ENCODE measurements at places on chromosomes 7 and 10.

GRCh38 chr7:67422601-67423000 lies 426.0 kb downstream of the TYW1 start:
- H3K36me3 ChIP-seq, result no peaks in the 10 kb centered on the region
- no peak overlapping the region for H3K27ac ChIP-seq
- H3K27me3 ChIP-seq, result no peaks in the 10 kb centered on the region
- H3K4me1 ChIP-seq, result no peaks in the 10 kb centered on the region
- no peak overlapping the region for H3K4me3 ChIP-seq
- no peak for DNase-seq

DNA sequence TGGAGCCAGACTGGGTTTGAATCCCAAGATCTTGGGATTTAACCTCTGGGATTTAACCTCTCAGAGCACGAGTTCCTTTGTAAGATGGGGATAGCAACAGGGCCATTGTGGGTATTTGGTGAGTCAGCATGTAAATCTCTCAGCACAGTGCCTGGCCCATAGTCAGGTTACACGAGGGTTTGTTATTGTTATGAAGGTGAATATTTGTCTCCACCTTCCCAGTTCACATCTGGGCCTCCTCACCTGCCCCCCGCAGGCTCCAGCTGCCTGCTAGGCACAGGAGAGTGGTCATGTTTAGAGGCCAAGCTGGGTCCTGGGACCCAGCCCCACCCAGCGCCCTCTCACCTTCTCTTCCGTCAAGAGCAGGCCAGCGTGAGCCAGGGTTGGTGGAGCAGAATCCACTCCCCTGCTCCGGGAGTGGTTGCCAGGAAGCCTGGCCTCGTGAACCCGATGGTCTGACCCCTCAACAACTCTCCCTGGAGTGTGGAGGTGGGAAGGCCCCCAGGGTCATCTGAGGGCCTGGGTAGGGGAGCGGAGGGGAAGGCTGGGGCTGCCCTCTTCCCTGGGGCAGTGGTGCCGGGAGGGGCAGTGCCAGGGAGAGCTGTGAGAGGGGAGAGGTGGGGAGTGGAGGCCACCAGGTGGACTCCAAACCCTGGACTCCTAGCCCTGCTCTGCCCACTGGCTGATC lies 26.0 kb downstream of the FAM241B start:
- H3K27ac ChIP-seq, result no peak overlapping the region
- no peak for DNase-seq
- no peak overlapping the region for H3K4me3 ChIP-seq
- H3K36me3 ChIP-seq, result no peaks in the 10 kb centered on the region

DNA sequence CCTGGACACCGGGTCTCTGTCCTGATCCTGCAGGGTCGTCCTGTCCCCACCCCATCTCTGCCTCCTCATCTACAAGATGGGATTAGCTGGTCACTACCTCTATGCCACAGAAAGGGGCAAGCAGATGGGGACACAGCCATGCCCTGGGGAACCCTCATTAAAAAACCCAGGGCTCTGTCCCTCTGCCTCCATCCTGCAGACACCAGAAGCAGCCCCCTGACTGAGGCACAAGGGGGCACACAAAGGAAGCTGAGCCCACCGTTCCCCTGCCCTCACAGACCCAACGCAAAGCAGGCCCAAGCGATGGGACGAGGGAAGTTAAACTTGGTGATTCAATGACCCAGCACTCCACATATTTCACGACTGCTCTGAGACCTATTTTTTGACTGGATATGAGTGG lies 142.4 kb downstream of the TCERG1L start:
- H3K36me3 ChIP-seq, result no peaks in the 10 kb centered on the region
- H3K4me1 ChIP-seq, result no peaks in the 10 kb centered on the region
- DNase-seq, result no peak
- no peaks in the 10 kb centered on the region for H3K27me3 ChIP-seq

DNA sequence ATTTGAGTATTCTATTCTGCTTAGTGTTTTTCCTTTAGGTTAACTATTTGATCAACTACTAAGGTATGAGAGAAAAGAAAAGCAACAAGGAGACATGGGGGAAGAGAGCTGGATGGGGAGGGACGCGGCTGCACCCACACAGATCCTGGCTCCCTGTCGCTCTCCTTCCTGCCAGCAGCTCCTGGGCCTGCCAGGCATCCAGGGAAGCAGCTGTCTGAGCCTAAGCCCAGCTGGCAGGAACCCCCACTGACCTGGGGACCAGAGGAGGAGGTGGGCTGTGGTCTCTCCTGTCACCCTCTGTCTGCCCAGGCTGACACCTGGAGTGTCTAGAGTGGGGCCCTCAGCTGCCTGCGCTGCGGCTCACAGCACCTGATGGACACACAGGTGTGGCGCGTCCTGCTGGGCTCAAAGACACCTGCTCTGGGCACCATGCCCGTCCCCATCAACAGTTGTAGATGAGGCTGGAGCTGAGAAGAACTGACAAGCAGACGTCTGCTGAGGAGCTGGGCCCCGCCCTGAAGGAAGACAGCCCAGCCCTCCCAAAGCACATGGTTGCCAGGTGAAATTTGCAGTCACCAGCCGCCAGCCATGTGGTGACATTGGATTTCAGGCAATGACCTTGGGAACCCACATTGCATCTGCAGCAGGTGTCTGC lies 207.9 kb downstream of the PLXNA4 start:
- H3K4me1 ChIP-seq, result no peaks in the 10 kb centered on the region
- H3K27ac ChIP-seq, result no peak overlapping the region
- DNase-seq, result no peak
- H3K27me3 ChIP-seq, result peaks cover 11% of the 10 kb centered on the region
- H3K36me3 ChIP-seq, result no peaks in the 10 kb centered on the region
- no peak overlapping the region for H3K4me3 ChIP-seq
